Progenitor cell of endocrine pancreas (in vitro differentiated cells): ENCODE measurements at places on chromosomes 2 and 18. TPM values are rescaled to one million over a fixed set of nuclear protein-coding genes. Genes with fewer than 3 reads are reported as not detected.

DNA sequence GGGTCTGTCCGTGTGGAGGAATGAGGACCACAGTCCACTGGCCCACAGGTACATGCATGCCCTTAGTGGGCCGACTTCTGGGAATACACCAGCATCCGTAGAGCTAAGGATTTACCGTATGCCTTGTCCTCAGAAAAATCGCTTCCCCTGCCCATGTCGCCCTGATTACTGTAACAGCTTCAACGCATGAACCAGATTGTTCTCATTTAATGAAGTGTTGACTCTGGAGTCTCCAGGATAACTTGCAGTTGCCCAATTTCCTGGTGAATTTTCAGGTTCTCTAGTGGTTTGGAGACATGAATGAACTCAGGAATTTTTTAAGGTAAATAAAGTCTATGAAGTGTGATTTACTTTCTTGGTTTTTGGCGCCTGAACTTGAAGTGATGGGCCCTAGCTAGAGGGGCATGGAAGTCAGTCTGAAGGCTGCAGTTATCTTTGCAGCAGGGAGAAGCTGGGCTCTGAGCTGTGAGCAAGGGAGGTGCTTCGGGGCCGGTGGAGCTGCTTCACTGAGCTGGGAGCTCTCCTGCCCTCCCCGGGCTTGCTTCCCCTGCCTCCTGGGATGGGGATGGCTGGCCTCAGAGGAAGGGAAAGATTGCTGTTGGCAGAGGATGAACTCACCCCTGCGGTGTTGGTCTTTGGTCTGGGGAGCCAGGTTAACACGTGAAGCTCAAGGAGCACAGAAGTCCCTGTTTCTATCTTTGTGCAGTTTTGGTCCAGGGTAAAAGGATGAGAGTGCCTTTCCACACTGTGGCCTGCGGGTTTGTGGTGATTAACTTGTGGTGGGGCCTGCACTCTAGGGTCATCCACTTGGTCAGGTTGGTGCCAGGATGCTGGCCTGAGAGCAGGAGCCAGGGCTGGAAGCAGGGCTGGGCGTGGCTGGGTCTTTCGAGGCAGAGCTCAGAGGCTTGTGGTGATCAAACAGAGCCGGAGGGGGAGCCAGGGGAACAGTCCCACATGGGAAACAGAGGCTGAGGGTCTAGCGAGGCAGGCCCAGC, 28.1 kb downstream of the TCF7L1 start:
- no peaks in the 10 kb centered on the region for H3K36me3 ChIP-seq
- H3K27me3 ChIP-seq = no peaks in the 10 kb centered on the region
- no peak overlapping the region for H3K4me3 ChIP-seq
- H3K27ac ChIP-seq = no peak overlapping the region
- no peak for DNase-seq

GRCh38 chr18:32096946-32097345, 5.3 kb downstream of the RNF138 start:
- H3K27me3 ChIP-seq = no peaks in the 10 kb centered on the region
- H3K27ac ChIP-seq = no peak overlapping the region
- no peak for DNase-seq
- H3K36me3 ChIP-seq = peaks cover 19% of the 10 kb centered on the region

- H3K4me1 ChIP-seq = peaks cover 4% of the 10 kb centered on the region
- no peak overlapping the region for H3K4me3 ChIP-seq
- H3K36me3 ChIP-seq = no peaks in the 10 kb centered on the region
- no peak for DNase-seq
- peaks cover 93% of the 10 kb centered on the region for H3K27me3 ChIP-seq
- H3K27ac ChIP-seq = no peak overlapping the region
Observed at GRCh38 chr2:176101842-176102241, 2.2 kb downstream of the HOXD12 start.

CHRNG gene
- total RNA-seq = 0.42 TPM in 1 of 2 replicates, not detected in the other

C2orf78 gene
- not detected in 2 replicates for total RNA-seq
